ENCODE measurements at places on chromosomes 5 and 9.

DNA sequence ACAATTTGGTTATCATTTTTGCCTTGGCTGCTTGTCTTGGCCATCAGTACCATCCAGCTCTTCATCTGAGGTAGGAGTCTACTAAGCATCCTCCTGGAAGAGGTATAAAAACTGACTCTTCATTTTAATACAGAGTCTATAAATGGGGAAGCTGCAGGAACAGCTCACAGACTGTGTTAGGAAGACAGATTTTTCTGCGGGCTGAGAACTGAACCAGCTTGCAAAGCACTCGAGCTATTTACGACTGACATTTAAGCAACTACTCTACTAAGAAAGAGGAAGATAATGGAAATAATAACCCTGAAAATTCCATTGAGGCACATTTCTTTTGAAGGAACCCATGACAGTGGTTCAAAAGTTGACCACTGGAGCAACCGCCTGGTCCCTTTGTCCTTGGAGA lies 314.5 kb upstream of the RFX3 start:
- no peak for DNase-seq

DNA sequence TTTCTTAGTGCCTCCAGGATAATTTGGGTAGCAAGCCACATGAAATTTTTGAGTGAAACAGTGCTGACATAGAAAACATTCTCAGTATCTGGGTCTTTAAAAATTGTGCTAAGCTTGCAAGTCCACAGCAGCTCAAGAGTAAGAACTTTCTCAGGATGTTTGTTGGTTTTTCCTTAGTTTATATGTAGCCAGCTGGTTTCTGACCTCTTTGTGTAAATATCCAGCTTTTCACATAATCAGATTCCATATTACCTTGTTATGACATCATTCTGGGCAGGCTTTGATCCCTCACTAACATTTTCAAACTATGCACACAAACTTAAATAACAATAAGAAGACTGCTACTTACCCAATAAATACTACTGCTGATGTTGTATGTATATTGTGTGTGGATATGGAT lies 82.9 kb upstream of the VCAN start:
- DNase-seq = no peak

DNA sequence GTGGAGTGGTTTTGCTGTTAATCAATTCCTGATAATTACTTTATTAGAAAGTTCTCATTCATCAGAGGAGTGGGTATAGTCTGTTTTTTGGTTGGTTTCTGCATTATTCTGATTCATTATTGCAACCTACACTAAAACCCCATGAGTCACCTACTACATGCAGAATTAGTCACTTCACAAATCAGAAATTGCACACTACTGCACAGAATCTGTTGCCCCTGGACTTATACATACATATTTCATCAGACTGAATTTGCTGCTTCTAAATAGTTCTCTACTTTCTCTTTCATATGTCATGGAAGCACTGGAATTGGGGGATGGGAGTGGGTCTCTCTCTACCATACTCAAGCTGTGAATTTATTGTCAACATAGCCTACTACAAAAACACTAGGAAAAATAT lies 585.1 kb downstream of the DNAH5 start:
- no peak for DNase-seq

- DNase-seq = no peak
Measured at GRCh38 chr5:39423331-39423751, 1.4 kb downstream of the DAB2 start.

- DNase-seq = no peak
Measured at GRCh38 chr9:136346157-136346481, 17.4 kb downstream of the DNLZ start.

DNA sequence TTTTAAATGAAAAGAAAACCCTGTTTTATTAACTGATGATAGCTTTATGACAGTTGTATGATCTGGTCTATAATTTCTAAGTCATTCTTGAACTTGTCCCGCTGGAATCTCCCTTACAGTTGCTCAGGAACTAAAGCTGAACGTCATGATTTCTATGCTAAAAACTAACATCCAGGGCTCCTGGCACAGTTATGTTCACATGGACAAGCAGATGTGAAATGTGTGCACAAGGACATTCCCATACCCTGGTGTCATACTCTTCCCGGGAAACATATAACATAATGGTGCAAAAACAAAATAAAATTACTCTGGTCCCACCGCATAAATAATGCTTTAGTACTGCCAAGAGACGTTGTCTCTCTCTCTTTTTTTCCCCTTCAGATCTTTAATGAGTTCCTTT lies 134.9 kb downstream of the PRDM6 start:
- DNase-seq = no peak

- DNase-seq = no peak
Measured at GRCh38 chr9:2032234-2032633, 17.1 kb downstream of the SMARCA2 start.

DNA sequence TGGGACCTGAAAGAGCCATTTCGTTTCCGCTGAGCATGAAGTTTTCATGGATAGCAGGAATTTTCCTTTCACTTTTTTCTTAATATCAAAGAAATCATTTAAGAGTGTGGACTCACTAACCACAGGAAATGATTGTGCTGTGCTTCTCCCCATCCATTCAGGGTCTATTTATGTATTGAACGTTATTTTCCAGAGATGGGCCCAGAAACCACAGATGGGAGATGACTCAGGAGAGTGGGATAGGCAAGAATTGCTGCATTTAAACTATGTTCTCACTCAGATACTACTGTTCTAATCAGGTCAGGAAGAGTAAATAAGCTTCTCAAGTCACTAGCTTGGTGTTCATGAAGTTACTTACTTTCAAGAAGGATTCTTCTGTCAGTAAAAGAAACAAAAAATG lies 763.8 kb downstream of the DTWD2 start:
- no peak for DNase-seq

DNA sequence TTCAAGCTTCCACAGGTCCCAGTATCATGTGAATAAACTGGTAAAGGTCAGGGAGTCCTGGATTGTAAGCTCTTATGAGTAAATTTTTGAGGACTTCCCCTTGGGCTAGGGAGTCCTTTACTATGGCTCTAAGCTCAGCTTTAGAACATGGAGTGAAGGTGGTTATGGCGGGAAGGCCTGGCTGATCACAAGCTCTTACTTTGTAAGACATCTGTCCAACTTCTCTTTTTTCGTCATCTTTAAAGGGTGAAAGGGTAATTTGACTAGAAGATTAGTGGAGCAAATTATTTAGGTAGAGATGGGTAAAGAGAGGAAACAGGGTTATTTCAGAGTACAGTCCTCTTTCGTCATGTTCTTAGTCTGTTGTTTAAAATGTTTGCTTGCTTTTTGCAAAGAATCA lies 155.4 kb downstream of the AOPEP start:
- no peak for DNase-seq

DNA sequence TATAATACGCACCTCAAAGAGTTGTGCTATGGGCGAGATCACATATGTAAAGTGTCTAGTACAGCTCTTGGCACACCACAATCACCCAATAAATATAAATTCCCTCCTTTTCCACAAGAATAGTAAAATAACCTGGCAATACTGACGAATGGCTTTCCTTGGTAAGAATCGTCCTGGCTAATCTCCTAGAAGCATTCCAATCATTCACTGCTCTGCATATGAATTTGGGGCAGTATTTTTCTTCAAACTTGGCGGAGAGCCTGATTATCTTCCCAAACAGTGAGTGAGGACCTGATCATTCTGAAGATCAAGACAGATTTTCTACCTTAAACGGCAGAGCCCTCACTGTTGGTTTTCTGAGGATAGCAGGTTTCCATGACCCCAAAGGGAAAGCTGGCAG lies 96.0 kb downstream of the TMEM215 start:
- no peak for DNase-seq

DNA sequence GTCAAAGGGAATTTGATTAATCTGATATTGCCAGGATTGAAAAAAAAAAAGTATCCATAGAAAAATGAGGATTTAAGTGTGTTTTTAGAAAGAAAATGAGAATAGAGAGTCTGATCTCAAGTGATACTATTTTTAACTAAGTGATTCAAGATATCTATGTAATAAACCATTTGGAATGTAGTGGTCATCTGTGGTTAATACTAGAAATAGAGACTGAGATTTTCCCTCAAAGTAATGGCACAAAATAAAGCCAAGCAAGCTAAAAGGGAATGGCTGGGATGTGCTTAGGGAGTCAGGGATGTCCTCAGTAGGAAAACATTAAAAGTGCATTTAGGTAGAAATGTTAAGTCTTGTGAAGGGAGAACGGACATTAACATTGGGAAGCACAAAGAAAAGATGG lies 90.6 kb downstream of the FBXO4 start:
- DNase-seq = no peak

GRCh38 chr9:122127396-122127798 lies 32.2 kb downstream of the NDUFA8 start:
- DNase-seq = no peak

DNA sequence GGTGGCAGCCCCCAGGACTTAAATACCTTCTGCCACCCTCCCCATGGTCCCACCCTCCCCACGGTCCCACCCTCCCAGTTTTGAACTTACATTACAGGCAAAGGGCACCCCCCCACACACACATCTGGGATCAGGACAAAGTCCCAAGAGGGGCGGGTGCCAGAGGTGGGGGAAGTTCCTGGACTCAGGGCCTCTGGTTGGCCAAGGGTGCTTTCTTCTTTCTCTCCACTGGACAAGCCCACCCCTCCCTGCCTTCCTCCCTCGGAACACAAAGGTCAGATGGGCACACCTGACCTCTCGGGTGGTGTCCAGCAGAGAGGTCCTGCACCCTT lies 19.1 kb upstream of the RALGDS start:
- DNase-seq = no peak

DNA sequence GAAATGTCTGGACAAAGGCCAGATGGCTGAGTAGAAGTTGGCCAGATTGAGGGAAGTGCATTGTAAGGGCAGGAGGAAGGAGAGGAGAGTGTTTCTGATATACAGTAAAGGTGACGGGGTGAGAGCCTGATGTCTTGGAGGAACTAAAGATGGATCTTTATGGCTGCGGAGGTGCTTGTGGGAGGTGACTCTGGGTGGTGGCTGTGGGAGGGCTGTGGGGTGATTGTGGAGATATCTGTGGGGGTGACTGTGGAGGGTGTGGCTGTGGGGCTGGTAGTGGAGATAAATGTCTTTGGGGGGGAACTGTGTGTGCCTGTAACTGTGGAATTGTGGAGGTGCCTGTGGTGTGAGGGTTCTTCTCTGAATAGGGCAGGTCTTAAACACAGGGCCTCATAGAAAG lies 121.4 kb downstream of the CMYA5 start:
- no peak for DNase-seq

GRCh38 chr5:97071101-97071500 lies 71.3 kb downstream of the LIX1 start:
- no peak for DNase-seq

DNA sequence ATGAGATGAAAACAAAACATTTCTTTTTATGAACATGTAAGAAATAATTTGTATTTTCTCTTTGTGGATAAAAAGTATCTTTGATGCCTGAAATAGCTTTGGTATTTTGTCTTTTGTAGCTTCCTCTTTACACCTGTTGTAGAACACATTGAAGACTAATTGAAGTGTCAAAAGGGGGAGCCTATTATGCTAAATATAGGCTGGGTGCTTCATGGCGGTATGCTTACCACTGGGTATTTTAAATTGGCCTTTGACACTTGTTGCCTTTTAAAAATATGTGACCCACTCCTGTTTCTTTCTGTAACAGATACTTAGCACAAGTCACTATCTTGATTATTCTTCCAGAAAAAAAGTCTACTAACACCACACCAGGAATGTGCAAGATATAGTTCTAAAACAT lies 226.4 kb downstream of the KIAA0825 start:
- DNase-seq = no peak

DNA sequence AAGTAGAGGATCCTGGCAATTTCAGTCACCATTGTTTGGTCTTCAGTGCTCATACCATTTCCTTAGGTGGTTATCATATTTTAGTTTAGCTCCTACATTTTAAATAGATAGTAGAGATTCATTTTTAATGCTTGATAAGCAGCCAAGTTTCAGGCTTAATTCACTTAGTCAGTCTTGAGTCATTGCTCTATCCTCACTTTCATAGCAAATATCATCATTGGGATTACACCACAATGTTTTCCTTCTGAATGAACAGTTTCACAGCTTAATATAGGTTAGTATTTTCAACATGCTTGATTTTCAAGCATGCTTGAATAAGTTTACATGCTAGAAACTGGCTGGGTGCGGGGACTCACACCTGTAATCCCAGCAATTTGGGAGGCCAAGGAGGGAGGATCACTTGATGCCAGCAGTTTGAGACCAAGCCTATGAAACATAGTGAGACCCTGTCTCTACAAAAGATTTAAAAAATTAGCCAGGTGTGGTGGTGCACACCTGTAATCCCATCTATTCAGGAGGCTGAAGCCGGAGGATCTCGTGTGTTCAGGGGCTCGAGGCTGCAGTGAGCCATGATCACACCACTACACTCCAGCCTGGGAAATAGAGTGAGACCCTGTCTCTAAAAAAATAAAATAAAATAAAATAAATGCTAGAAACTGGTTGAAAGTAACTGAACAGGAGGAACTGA lies 339.9 kb downstream of the ADGRV1 start:
- no peak for DNase-seq

DNA sequence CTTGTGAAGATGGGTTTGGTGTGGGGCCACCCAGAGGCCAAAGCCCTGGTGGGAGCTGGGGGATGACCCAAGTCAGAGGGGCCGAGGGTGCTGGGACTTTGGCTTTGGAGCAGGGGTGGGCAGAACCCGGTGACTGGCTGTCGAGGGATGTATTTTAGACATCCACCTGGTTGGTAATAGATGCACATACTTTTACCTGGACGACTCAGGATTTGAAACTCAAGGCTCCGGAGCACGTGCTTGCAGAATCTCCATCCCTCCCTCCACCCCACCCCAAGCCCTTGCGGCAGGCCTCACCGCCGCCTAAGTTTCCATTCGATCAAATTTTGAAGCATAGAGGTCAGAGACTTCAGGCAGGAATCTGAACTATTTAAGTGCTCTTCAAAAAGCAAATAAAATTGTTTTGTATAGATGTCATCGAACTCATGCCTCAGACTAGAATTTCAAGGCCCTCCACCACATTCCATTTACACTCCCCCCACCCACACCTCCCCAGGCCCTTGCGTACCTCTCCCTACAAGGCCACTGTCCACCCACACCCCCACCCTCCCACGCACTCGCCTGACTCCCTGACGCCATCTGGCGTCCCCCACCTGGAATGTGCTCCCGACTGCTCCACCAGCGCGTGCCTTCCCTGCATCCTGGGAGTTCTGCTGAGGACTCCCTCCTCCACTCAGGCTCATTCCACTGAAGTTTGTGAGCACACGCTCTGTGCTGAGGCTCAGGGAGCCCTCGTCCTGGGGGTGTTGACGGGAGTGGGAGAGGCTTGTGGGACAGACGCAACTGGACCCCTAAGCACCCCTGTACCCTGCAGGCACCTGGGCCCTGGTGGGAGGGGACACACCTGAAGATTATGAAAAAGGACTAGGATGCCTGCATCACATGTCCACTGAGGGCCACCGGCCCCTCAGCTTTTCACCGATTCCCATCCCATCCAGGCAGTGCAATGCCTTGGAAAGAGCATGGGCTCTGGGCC lies 56.4 kb upstream of the RPL26L1 start:
- no peak for DNase-seq

DNA sequence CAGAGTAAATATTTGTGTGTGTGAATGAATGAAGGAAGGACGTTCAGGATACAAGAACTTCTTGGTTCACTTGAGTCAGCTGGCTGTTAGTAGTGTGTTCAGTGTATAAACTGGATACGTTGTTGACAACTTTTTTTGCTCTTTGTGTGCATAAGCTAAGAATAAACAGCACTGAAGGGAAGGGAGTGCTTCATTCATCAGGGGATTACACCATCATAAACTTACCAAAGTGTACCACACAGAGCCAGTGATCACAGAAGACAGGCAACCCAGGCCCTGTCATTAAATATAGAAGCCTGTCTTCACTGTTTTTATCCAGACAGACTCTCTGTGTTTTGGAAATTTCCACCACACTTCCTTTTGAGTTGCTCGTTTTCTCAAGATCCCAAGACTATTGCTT lies 55.5 kb upstream of the MEF2C start:
- DNase-seq = no peak

All from activated T-cell treated with anti-CD3 and anti-CD28 coated beads, Interleukin-2, amount 50 U/mL, for 4 hours (primary cell).